ENCODE measurements at places on chromosomes 1 and 21.
A peak's percentile ranks its signal among the peaks of the same experiment; 100 is the strongest.

DNA sequence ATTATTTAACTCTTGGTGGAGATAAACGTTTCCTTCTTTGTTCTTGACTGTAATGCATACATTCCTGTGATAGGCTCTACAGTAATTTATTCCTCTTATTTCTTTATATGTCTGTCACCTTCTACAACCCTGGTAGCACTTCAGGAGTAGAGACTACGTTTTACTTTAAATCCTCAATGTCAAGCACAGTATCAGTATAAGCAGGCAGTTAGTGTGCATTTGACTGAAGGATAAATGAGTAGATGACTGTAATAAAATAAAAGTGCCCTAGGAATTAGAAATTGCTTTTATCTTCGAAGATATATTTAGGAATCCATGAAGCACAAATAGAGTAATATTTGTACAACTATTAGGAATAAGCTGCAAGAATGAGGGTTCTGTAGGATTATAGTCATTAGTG, 599.6 kb upstream of the PRMT6 start:
- DNase-seq = no peak

DNA sequence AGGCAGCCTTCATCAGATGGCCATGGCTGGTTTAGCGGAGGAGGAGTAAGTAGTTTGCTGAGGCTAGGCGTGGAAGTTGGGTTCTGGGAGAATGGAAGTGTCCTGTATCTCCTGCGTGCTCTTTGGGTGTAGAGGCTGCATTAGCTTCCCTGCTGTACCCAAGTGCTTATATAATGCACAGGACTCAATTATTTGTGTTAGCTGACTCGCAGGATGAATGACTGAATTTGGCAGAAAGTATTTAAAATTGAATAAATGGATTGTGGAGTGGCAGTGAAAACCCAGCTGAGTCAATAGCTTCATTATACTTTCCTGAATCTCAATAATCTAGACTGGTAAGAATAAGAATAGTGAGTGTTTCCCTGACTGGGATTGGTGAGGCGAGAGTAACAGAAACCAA, 13.8 kb downstream of the DNTTIP2 start:
- DNase-seq = no peak

- DNase-seq = peak; percentile 53
Observed at GRCh38 chr1:8409106-8409505, 91.2 kb downstream of the SLC45A1 start.

- DNase-seq = peak; percentile 55
Observed at GRCh38 chr1:75233302-75233929, 99.2 kb downstream of the LHX8 start.

DNA sequence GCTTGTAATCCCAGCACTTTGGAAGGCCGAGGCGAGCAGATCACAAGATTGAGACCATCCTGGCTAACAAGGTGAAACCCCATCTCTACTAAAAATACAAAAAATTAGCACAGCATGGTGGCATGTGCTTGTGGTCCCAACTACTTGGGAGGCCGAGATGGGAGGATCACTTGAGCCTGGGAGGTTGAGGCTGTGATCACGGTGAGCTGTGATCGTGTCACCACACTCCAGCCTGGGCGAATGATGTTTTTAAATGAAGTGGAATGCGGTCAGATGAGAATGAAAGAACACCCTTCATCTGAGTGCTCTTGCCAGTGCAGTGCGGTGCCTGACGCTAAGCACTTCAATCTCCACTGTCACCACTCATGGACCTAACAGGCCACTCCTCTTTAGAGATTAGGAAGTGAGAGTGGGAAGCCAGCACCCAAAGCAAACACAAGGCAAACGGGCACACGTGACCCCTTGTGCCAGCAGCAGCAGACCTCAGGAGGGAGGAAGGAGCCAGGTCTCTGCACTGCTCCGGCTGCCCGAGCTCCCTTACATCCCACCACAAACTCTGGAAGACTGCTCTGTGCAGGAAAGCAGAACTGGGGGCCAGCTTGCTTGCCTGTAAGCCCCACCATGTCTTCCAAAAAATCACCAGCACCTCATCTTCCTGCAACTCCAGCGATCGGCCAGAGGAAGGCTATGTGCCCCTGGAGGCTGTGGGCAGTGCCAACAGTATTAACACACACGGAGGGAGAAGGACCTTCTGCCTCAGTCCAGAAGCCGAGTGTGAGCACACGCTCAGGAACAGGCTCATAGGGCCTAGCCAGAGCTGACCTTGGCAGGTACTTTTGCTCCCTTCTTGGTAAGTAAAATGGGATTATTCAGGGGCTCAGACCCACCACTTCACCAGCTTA, 9.7 kb downstream of the CTNNBIP1 start:
- peak; percentile 67 for DNase-seq

DNA sequence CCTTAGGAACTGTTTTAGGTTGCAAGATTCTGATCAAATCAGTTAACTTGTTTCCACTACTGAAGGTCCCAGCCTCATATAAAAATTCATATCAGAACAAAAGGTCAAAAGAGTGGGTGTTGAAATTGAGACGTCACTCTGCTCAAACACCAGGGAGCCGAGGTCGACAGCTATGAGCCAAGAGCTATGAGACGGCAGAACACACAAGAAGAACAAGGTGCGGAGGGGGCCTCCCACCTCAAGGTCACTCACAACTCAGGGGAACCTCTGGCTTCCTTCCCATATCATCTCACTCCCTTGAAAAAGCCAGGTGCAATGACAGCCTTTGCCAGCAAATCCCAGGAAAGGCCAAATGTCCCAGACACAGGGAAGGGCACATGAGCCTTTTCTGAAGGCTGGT, 749 bp downstream of the SEC16B start:
- DNase-seq = no peak

DNA sequence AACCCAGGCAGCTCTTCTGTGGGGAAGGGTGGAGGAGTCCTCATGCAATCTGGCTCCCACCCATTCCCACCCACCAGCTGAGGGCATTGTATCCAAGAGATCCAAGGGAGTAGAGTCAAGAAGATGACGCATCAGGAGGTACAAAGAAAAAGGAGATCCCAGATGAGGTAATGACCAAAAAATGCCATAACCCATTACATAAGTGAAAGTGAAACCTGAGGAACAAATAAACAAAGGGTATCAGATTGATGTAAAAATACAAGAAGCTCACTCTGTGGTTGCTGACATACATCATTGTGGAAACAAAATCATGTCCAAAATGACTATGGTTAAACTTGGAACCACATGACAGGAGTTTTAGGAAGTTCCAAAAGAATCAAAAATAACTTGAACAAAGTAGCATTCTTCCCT, 42.5 kb downstream of the CCN1 start:
- DNase-seq = peak; percentile 91

Data from SK-MEL-5 (cell line).